ENCODE measurements at places on chromosomes 13 and 19. TPM values are rescaled to one million over a fixed set of nuclear protein-coding genes. Genes with fewer than 3 reads are reported as not detected.

Gene TIMM29
- 24.0 TPM for total RNA-seq

Gene POU2F2
- 0.67 TPM for total RNA-seq

Gene FUT3
- 145 TPM for total RNA-seq

Gene GARIN5A
- total RNA-seq, result 2.0 TPM

Gene POSTN
- total RNA-seq, result 2.1 TPM

Gene CYP2A7
- not detected for total RNA-seq

Gene LILRB3
- 7.8 TPM for total RNA-seq

Gene TRPM4
- 18.6 TPM for total RNA-seq

Gene SLITRK6
- total RNA-seq, result 2.4 TPM

Gene PHLDB3
- 45.3 TPM for total RNA-seq

Gene DIRAS1
- total RNA-seq, result 0.61 TPM

Gene C19orf67
- not detected for total RNA-seq

Gene PNMA8B
- 0.13 TPM for total RNA-seq

Gene DAZAP1
- 62.8 TPM for total RNA-seq

Gene ZNF320
- 5.9 TPM for total RNA-seq

Gene AMER2
- total RNA-seq, result not detected

Gene OR10H1
- total RNA-seq, result not detected

Gene RASIP1
- 4.0 TPM for total RNA-seq

Gene FPR3
- 8.9 TPM for total RNA-seq

Gene ZNF93
- total RNA-seq, result 7.1 TPM
